Fibroblast of skin of left quadriceps (primary cell): ENCODE measurements at places on chromosomes 7 and 10.

DNA sequence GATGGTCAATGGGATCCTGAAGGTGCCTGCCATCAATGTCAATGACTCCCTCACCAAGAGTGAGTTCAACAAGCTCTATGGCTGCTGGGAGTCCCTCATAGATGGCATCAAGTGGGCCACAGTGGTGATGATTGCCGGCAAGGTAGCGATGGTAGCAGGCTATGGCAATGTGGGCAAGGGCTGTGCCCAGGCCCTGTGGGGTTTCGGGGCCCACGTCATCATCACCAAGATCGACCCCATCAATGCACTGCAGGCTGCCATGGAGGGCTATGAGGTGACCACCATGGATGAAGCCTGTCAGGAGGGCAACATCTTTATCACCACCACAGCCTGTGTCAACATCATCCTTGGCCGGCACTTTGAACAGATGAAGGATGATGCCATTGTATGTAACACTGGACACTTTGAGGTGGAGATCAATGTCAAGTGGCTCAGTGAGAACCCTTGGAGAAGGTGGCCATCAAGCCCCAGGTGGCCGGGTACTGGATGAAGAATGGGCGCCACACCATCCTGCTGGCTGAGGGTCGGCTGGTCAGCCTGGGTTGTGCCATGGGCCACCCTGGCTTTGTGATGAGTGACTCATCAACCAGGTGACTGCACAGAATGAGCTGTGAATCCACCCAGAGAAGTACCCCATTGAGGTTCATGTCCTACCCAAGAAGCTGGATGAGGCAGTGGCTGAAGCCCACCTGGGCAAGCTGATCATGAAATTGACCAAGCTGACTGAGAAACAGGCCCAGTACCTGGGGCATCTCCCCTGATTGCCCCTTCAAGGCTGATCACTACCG, 63.0 kb upstream of the ANTXRL start:
- no peak for DNase-seq

GRCh38 chr7:2824678-2825461, 19.2 kb downstream of the GNA12 start:
- no peak for DNase-seq

DNA sequence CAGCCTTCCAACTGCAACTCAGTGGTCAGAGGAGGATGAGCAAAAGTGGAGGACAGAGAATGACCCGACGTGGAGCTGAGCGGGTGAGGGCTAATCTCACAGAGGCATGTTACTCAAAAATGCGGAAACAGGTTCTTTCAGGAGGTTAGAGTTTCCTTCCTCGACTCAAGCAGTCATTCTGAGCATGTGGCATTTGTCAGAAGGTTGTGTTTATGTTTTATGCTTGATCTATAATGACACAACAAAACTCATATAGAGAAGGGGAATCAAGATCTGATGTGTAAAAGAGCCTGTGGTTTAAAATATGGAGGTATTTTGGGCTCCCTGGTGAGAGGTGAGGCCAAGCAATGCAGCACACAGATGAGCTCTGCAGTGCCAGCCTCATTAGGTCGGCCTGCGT, 311.4 kb downstream of the ADARB2 start:
- no peak for DNase-seq

DNA sequence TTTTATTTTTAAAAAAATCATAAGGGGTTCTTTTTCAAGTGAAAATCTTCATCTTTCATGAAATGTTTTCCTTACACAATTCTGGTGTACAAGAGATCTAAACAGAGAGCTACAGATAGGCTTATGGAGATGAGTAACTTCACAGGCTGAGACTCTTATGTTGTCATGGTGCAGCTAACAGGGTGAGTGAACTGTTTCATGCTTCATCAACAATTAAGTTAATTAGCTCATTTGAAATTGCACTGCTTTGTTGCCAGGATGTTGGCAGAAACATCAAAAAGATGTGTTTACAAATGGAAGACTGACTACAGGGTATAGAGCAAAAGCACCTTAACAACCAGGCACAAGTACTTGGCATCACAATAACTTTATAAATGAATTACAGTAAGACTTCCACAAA, 230.8 kb downstream of the FOXP2 start:
- DNase-seq, result no peak

DNA sequence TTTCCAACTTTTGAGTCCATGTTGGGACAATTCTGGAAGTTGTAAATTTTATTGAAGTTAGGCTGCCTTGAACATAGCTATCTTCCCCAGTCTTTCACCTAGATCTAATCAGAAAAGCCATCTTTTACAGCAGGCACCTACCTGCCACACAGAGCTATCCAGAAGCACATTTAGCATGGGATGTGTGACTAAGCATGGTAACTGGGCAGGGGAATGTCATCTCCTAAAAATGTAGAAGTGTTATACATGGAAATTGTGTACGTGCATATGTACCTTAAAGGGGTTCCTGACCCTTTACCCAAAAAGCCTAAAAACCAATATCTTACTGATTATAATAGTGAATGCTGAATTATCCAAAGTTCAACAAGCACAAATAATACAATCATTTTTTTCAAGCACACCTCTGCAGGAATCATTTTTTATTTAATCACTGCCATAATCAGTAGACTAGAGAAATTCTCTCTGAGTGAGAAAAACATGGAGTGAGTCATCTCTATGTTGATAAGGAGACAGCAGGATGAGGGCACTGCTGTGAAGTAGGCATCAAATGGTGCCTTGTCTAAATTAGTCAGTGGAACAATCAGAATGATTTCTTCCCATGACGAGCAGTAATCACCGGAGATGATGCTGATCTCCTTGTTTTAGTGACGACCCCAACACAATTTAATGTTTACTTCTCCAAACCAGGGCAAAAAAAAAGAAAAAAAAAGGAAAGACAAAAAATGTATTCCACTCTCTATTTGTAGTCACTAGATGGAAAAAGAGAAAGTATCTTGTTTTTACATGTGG, 75.9 kb downstream of the SORBS1 start:
- DNase-seq, result no peak

DNA sequence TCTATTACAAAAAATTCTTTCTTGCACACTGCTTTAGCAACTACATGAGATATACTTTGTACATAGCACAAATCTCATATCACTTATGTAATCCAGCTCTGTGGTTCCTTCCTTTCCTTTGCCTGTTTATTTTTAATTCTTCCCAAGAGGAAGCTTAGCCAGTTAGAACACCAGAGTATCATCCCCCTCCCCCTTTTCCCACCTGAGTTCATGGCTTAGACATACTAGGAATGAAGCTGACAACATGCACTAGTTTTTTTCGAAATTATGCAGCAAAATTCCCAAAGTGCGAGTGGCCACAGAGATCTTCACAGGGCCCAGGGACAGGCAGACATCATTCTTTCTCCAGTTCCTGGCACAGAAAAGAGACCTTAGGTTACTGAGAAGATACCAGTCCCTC, 17.8 kb downstream of the CAV1 start:
- DNase-seq, result no peak

GRCh38 chr10:91682912-91683311, 50.0 kb upstream of the PPP1R3C start:
- DNase-seq, result no peak
